Suppressor macrophage treated with lipopolysaccharide for 4 hours (primary cell): ENCODE measurements at places on chromosomes 7 and 10.

- no peak for DNase-seq
Observed at GRCh38 chr7:144725070-144725469, 110.8 kb downstream of the TPK1 start.

DNA sequence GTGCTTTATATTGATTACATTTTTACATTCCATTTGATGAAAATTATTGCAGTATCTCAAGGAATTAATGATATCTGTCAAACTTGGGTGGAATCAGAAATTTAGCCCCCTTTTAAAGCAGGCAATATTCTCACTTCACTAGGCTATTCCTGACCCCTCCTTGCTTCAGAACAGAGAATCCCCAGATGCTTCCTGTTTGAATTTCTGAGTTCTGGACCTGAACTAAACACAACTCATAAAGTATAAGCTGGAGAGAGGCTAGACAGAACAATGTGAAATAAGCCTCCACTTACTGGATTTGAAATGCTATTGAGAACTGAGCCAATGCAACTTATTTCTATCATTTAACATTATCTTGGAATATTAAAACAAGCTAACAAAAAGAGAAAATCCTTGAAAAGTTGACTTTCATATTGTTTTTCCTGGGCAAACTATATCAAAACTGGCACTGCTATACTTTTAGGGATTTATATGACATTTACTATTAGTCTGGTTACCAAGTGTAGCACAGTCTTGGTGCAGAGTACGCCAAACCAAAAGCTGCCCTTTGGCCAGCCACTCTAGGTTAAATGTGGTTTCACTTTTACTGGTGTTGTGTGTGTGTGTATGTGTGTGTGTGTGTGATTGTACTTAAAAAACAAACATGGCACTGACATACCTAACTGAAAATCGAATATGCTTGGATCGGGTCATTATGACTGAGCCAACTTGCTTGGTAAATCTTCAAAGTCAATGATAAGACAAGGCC, 19.0 kb upstream of the AGMO start:
- DNase-seq = no peak

DNA sequence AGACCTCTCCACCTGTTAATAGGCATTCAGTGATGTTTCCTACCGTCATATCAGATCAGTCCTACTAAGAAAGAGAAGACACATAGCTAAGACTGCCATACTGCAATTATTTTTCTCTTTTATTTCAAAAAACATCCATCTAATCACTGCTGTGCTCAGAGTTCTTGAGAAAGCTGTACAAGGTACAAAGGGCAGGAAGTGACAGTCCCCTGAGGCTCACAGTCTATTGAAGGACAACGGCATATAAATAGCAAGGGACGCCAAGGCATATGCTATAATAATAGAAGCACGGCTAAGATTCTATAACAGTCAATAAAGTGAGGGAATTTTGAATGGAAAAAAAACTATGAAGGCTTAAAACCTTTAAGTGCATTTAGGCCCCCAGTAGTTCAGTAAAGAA, 415.3 kb upstream of the NRP1 start:
- no peak for DNase-seq

- DNase-seq = no peak
Observed at GRCh38 chr7:115328018-115328417, 406.1 kb downstream of the MDFIC start.

- DNase-seq = no peak
Observed at GRCh38 chr7:41399171-41399570, 303.7 kb downstream of the INHBA start.

DNA sequence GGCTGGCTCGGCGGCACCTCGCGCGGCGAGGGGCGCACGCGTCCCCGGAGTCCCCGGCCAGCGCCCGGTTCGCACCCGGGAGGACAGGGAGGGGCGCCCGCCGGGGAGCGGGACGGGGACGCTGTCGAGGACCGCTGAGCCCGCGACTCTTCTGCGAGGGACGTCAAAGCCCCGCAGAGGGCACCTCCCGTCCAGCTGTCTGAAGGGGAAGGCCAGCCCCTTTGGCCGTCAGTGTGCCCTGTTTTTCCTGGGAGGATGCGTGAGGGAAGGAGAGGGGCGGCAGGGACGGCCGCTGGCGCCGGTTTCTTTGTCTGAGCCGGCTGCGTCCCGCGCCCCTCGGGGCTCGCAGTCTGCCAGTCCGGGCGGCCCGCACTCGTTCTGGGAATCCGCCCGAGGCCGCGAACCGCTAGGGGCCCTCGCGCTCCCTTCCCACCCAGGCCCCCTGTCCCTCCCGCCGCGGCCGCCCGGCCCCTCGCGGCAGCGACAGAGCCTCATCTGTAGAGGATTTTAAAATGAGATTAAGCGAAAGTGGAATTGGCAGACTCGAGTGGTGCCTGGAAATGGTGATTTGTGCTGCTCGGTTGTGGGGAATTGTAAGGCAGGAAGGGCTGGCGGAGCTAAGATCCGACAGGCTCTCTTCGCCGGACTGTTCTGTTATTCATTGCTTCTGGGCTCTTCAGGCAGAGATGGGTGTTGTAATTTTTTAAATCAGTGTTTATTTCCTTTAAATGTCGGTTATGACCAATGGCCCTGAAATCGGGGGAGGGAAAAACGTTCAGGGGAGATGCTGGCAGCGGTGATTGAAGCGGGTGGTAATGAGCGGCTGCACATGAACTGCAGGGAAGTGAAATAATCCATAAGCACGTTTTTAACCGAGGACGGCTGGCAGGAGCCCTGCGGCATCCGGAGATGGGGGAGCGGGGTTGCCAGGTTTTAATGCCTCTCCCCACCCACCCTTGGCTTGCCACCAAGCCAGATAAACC, 618 bp upstream of the RELN start:
- no peak for DNase-seq
